Renal pelvis (tissue), 12 donors: ENCODE measurements at places on chromosomes 11 and 22. TPM values are rescaled to one million over a fixed set of nuclear protein-coding genes. Genes with fewer than 3 reads are reported as not detected.

GRCh38 chr11:110829873-110830272 lies 117.6 kb upstream of the ARHGAP20 start:
- DNase-seq, result no peak

DNA sequence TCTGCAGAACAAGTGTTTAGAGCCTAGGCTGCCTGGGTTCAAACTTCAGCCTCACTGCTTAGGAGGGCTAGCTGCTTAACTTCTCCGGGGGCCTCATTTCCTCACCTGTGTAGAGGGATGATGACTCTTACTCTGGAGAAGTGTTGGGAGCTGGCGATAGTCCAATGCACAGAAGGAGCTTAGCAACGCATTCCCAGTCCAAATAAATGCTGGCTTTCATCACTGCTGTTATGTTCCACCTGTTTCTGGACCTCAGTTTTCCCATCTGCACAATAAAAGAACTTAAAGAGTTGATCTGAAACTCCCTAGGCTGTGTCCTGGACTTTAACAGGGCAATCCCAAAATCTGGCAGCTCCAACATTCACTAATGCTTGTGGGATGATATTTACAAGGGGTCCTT lies 337.8 kb downstream of the MIAT start:
- DNase-seq, result peak; percentile 24

The OR6T1 gene
- not detected for polyA plus RNA-seq

DNA sequence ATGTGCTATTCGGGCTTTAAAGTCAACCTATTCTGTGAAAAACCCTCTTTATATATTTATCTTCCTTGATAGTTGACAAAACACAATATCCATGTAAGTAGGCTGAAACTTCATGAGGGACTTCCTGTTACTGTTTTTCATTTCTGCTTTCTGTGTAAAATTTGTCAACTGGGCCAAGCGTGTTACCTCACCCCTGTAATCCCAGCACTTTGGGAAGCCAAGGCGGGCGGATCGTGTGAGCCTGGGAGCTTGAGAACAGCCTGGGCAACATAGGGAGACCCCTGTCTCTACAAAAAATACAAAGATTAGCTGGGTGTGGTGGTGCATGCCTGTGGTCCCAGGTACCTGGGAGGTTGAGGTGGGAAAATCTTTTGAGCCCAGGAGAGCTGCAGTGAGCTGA lies 66.5 kb upstream of the SLC25A18 start:
- DNase-seq, result no peak

DNA sequence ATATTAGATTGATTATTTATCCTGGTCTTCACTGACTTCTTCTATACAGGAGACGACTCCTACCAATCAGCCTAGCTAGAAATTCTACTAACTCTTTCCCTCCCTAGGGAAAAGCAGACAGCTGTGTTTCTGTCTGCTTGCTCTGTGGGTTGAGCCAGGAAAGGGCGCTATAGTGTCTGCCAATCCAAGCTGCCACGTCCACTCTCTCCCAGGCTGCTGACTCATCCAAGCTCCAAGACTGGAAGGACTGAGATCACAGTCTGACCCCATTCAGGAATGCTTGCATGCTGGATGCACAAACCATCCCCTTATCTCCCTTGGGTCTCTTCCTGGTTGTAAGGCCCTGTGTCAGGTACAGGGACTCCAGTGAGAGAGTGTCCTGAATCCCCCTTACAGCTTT lies 955.6 kb downstream of the OPCML start:
- DNase-seq, result no peak

- no peak for DNase-seq
Observed at GRCh38 chr22:39907047-39907446, 6.2 kb downstream of the GRAP2 start.

DNA sequence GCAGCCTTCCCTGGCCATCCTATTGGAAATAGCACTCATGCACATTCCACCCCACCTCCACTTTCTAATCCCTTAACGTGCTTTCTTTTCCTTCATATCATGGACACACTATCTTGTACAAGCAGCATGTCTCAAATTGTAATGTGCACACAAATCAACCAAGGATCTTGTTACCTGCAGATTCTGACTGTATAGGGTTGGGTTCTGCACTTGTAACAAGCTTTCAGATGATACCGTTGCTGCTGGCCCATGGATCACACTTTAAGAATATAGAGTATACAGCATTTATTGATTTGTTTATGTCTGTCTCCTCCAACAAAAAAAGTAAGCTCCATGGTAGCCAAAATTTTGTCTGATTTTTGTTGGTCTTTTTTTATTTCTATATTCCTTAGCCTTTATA lies 32.4 kb upstream of the POU2AF1 start:
- DNase-seq, result no peak
